ENCODE measurements at places on chromosomes 1 and 21. TPM values are rescaled to one million over a fixed set of nuclear protein-coding genes. Genes with fewer than 3 reads are reported as not detected.

GRCh38 chr21:41360072-41360821 lies 1.6 kb upstream of the MX2 start:
- DNase-seq, result peak; percentile 65

DNA sequence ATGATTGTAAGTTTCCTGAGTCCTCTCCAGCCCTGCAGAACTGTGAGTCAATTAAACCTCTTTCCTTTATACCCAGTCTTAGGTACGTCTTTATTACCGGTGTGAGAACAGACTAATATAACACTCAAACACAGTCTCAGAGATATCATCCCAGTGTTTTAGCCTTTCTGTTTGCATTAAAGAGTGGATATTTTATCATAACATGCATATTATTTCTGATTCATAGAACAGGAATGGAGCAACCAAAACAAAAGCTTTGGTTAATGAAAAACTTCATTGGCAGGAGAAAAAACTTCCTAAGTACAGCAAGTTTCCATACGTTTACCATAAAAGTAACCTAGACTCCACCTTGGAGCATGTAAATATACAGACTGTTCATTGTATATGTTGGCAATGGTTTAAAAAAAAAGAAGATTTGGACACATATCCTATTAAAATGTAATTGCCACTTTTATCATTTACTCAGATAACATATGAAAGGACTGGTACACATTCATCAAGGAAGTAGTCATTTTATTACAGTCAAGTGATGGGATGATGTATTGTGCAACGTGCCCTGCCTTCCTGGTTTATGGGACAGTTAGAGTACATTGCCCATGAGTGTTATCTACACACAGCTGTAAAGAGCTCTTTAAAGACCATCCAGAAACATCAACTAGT lies 144.8 kb downstream of the ETS2 start:
- peak; percentile 87 for DNase-seq

- no peak for DNase-seq
Measured at GRCh38 chr1:3456964-3457909, 2.8 kb downstream of the ARHGEF16 start.

GRCh38 chr1:182625719-182626504 lies 21.7 kb upstream of the RGS16 start:
- DNase-seq, result no peak

DNA sequence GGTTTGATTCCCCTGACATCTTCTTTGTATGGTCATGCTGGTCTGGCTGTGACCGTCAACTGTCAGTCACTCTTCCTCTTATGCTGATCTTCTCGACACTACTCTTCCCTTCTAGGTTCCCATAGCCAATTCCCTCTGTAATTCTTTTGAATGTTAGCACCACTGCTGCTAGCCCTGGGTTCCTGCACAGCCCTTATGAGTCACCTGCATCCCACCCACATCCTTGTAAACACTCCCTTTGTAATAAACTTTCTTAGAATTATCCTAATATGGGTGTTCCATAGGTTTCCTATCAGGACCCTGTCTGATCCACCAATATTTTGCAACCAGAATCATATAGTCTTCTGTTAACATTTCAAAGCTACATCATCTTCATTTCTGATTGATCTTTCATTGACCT lies 37.1 kb downstream of the JUN start:
- no peak for DNase-seq

GRCh38 chr1:168227620-168228019 lies 1.8 kb downstream of the SFT2D2 start:
- DNase-seq, result no peak

DNA sequence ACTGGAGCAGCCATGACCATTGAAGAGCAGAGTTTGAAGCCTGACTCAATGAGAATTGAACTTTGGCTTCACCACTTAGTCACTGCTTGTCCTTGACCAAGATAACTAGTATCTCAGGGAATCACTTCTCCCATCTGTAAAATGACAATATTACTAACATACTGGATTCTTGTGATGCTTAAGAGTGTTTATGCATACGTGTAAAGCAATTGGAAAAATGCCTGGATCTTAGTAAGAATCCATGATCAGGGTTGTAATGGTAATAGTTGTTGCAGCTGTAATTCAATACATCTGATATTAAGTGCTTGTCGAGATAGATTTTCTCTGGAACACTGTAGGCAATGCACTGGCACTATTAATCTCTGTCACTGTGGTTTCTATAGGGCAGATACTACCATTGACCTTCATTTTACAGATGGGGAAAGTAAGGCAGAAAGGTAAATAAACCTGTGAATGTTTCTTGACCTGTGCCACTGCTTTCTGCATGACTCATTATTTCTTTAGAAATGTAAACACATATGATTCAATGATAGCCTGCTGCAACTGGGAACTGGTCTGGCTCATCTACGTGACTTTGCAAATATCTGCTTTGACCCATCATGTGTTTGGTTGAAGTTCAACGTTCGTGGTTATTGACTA lies 662.5 kb downstream of the PLA2G4A start:
- DNase-seq, result no peak

DNA sequence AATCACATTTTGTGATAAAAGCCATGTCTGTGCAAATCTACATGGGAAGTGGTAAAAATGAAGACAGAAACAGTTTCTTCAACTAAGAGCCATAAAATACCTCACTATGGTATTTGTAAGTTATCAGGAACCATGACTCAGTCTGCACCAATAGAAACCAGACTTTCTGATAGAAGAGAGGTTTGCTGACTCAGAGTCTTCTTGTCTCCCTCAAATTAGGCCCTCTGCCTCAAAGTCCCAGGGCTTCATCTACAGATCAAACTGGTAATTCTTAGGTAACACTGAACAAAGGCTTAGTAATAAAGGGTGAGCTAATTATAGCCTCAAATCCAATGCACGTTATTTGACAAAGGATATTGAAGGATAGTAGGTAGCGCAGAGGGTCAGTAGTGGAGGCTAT lies 30.9 kb upstream of the SSX2IP start:
- no peak for DNase-seq

- DNase-seq, result no peak
Measured at GRCh38 chr1:21586846-21587601, 77.8 kb downstream of the ALPL start.

DNA sequence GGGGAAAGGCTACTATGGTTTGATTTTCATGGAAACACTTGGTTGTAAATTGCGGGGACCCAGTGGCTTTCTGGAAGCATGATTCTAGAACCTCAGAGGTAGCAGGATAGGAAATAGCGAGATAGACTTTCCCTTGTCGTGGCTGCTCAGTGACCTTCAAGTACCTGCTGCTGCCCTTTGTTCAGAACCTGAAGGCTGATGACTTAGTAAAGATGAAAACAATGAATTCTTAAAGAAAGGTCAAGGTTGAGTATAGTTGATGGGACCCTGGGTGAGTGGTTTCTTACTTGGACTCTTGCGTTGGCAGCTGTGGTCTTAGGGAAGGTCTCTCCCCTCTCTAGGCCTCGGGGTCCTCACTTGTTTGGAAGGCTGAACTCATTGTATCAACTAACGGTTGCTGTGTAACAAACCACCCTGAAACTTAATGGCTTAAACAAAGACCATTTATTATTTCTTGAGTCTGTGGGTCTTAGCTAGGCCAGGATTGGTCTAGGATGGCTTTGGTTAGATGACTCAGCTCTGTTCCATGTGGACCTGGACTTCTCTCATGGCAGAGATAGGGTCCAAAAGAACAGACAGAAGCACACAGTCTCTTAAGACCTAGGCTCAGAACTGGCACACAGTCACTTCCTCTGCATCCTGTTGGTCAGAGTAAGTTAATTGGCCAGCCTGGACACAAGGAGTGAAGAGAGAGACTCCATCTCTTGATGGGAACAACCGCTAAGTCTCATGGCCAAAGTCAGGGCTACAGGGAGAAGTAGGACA lies 89.2 kb upstream of the SELENON start:
- DNase-seq, result no peak

- no peak for DNase-seq
Measured at GRCh38 chr1:248748211-248748610, 7.3 kb downstream of the LYPD8 start.

DNA sequence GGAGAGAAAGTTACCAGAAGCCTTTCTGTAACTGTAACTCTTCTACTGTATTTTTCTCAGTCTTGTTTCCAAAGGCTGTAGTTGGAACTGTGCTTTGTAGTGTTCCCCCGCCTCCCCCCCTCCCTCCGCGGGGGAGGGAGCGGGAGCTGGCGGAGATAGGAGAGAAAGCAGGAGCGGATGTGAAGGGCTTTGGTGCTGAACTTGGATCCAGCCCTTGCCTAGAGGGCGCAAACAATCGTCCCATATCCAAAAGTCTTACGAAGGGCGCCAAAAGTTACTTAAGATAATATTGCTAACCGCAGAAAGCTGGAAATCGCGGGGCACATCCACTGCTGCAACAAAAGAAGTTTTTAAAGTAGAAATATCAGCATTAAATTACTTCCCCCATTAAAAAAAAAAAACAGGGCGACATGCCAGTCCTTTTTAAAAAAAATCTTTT lies 2.4 kb upstream of the NFIA start:
- DNase-seq, result peak; percentile 83

DNA sequence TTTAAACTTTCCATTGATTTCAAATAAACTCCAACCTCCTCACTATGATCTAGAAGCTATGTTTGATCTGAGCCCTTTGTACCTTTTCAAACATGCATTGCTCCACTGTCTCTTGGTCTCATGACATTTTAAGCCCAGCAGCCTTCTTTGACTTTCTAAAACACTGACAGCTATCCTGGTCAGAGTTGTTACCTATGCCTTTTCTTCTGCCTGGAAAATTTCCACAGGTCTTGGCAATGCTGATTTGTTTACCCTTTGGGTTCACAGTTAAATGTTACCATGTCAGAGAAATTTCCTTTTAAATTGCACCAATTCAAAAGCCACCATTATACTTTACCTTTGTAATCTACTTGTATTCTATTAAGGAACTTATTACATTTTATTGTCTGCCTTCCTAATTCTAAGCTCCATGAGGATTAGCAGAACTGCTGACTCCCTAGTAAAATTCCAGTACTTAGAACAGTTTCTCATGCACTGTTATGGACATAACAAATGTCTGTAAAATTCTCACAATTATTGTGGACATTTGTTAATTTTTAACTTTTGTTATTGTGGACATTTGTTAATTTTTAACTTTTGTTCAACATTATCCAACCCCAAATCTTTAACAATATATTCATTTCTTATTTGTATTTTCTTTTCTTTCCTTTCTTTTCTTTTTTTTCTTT lies 1064.4 kb downstream of the NCAM2 start:
- peak; percentile 47 for DNase-seq

DNA sequence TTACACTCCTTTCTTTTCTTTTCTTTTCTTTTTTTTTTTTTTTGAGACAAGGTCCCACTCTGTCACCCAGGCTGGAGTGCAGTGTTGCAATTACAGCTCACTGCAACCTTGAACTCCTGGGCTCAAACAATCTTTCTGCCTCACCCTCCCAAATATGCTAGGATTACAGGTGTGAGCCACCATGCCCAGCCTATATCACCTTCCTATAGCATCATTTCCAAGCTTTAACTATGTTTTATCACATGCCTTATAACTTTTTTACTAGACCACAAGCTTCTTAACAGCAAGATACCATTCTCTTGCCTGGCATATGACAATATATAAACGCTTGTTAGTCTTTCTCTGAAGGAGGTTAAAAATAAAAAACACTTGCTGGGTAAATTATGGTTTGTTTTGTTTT lies 55.3 kb upstream of the MUTYH start:
- DNase-seq, result peak; percentile 42

GRCh38 chr1:51115714-51116404 lies 13.8 kb downstream of the C1orf185 start:
- no peak for DNase-seq

GRCh38 chr1:225454733-225455132 lies 26.9 kb upstream of the LBR start:
- DNase-seq, result no peak

- no peak for DNase-seq
Measured at GRCh38 chr1:114609826-114610225, 28.4 kb upstream of the BCAS2 start.

DNA sequence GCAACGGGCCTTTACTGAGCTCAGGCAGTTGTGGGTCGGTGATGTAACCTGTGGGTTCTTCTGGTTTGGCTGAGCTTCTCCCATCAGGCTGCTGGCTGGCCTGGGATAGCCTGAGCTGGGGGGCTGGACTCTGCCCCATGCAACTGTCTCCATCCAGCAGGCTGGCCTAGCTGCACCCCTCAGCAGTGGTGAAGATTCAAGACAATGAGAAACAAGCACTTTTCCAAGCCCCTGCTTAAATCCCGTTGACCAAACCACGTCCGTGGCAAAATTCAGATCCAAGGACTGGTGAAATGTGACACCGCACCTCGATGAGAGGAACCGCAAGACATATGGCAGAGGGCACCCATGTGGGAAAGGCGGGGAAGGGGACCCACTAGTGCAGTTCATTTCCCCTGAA lies 25.6 kb downstream of the PRSS38 start:
- no peak for DNase-seq

GRCh38 chr1:96367791-96368190 lies 353.8 kb upstream of the PTBP2 start:
- no peak for DNase-seq

DNA sequence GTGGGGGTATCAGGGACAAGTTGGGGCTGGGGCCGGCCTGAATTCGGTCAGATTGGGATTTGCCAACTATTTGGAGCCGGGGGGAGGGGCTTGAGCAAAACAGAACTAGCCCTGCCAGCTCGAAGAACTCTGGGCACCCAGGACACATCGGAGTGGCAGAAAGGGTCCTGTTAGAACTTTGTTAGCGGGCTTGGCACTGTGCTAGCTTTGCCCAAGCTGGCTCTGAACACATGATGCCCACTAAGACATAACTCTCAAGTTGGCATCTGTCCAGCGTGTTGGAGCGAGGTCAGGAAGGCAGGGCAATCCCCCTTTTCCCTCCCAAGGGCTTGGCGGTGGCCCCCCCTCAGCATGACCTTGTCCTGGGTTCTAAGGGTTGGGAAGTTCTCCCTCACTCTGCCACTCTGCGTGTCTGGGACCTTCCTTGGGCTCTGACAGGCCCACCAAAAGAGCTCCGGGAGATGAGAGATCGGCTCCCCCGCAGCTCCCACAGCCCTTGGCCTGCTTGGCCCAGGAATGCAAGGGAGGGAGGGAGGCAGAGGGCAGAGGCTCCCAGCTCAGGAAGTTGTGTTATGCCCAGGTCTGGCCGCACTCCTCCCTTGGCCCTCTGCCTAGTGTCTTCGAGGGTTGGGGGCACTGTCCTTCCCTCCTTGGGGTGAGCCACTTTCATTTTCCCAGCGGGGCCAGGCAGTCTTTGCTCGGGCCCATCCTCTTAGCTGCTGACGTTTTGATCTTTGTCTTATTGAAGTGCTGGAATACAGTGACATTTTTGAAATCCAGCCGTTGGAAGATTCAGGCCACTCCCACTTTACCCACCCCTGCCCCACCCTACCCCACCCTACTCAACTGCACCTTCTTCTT lies 1.2 kb downstream of the LMNA start:
- peak; percentile 79 for DNase-seq

SASS6 gene
- total RNA-seq, result 8.0 TPM

LCE1C gene
- total RNA-seq, result not detected

MARCKSL1 gene
- total RNA-seq, result 174 TPM

SPATA45 gene
- not detected for total RNA-seq

Measured in colonic mucosa (tissue), 4 donors.